ENCODE measurements at places on chromosomes 7 and 10. TPM values are rescaled to one million over a fixed set of nuclear protein-coding genes. Genes with fewer than 3 reads are reported as not detected.

DNA sequence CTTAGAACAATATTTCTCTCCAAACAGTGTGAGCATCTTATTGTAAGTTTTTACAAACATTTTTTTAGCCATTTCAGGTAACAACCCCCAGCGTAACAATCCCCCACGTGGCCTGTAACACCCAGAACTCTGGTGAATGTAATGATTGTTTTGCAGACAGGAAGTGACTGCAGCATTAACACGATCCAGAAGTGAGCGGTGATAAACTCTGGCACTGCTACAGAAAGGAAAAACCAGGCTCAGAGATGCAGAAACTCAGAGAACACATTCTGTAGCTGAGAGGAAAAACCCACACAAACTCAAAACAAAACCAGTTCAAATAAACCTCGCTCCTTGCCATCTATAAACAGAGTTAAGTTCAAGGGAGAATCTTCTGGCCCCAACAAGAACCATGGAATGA, 285.7 kb downstream of the FGFR2 start:
- DNase-seq, result no peak

GRCh38 chr10:95542330-95542729, 18.8 kb downstream of the SORBS1 start:
- no peak for DNase-seq

- no peak for DNase-seq
Measured at GRCh38 chr7:48263311-48263650, 92.0 kb downstream of the ABCA13 start.

DNA sequence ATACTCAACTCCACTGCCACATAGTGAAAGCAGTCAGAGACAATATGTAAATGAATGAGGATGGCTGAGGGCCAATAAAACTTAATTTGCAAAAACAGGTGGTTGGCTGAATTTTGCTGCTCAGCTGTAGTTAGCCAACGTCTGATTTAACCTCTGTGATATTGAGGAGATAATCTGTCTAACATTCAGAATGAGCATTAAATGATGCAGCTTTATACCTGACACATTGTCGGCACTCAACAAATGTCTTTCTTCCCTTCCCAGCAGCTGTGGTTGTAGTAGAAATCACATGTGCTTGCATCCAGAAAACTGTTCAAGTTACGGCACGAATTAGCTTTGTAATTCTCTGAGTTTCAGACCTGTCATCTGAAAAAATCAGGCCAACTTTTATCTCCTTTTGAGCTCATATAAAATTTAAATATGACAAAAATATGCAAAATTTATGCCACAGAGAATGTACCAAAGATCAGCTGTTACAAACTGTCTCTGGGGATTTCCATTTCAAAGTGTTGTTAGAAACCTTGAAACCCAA, 1239.7 kb downstream of the GATA3 start:
- DNase-seq, result no peak

DNA sequence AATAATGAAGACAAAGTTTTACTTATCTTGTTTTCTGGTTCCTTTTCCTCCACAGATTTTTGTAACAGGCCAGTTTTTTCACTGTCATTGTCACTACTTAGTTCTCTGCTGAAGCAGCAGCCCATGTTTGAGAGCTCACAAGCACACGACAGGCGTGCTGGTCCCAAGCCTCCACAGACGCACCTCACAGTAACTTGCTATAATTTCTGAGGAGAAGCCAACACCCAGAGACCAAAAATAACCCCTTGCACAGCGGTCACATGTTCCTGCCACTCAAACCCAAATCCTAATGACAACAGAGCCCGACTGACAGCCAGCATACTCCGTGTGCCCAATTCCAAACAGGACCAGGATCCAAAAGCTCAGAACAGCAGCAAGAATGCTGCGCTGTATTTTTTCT, 58.5 kb downstream of the LARP4B start:
- no peak for DNase-seq

NAT16 gene
- total RNA-seq, result not detected

CACNB2 gene
- 16.2 TPM for total RNA-seq

HOXA1 gene
- 3.2 TPM for total RNA-seq

RPP30 gene
- total RNA-seq, result 48.3 TPM

Measured in transverse colon (tissue), 4 donors.